ENCODE measurements at places on chromosomes 16 and 17.

DNA sequence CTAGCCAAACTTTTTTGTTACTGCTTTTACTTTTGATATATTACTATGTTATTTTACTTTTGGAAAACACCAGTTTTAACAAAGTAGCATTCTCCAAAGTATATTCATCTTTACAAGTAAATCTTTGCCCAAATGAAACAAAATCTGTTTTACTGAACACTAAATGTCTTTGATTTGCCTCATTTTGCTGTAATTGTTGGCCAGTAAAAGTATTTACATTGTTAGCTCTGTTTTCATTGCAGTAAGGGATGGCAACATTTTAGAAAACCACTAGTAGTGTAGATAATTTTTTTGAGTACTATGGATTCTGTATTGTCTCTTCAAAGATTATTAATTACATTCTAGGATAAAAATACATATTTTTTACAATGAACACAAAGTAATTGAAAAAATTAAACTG lies 10.6 kb downstream of the SNTB2 start:
- no peak for DNase-seq

DNA sequence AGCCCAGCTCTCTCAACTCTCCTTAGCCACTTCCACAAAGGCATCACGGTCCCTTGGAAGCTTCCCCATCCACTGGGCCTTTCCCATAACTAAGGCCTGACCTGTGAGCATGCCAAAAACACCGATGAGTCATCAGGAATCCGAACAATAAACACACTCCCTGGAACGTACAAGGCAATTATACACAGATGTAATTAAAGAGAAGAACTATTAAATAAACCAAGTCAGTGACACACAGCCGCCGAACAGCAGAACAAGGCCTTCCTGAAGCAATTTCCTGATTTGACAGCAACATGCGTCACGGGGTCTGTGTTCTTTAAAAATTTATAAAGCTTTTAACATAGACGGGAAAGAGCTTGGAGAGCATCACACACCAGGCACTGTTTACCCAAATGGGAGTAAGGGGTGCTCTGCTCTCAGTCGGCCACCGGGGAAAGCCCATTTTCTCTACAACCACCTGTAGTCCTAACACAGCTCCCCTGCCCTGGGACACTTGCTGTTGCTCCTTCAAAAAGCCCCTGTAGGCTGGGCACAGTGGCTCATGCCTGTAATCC lies 29.4 kb downstream of the COG7 start:
- no peak for DNase-seq

GRCh38 chr17:73794336-73794735 lies 150.1 kb upstream of the SDK2 start:
- no peak for DNase-seq

DNA sequence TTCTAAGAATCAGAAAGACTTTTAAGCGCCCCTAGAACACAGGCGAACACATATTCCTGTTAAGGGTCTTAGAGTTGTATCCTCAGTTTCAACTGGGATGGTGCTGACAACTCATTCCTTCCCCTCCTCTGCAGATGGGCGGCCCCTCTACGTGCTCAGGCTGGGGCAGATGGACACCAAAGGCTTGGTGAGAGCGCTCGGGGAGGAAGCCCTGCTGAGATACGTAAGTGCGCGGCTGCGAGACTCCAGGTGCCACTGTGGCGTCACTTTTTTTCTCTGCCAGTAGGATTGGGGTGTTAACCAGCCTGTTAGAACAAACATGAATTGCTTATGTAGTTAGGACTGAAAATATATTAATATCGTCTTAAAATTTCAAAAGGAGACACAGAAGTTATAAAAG lies 62.7 kb downstream of the SEC14L1 start:
- DNase-seq: no peak

- peak; percentile 44 for DNase-seq
Measured at GRCh38 chr17:13485327-13485726, 116.4 kb downstream of the HS3ST3A1 start.

GRCh38 chr17:73901661-73902415 lies 257.6 kb upstream of the SDK2 start:
- peak; percentile 55 for DNase-seq

GRCh38 chr17:4247971-4248388 lies 15.8 kb downstream of the ANKFY1 start:
- no peak for DNase-seq

- no peak for DNase-seq
Measured at GRCh38 chr17:13513039-13513405, 88.7 kb downstream of the HS3ST3A1 start.

GRCh38 chr16:48164907-48165715 lies 9.3 kb upstream of the ABCC12 start:
- DNase-seq: peak; percentile 86

Data from inflammatory macrophage (primary cell).